ENCODE measurements at places on chromosomes 2 and 18.

GRCh38 chr2:59167514-59167913, 926.4 kb upstream of the FANCL start:
- H3K36me3 ChIP-seq, result no peaks in the 10 kb centered on the region
- no peak for DNase-seq
- no peaks in the 10 kb centered on the region for H3K4me1 ChIP-seq
- no peak overlapping the region for H3K27ac ChIP-seq
- no peaks in the 10 kb centered on the region for H3K27me3 ChIP-seq

DNA sequence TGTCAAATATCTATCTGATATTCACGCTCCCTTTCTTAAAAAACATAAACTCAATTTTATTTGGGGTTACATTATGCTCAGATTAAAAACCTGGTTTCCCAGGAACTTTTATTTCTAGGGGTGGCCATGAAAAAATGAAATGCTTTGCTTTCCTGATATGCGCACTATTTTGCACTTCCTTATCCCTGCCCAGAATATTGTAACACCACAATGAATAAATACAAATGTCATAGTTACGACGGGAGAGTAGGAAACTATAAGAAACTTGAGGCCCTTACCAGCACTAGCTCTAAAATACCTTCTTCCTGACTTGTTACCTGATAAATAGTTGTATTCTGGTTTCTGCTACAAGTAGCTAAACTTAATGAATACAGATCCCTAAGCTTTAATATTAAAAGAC, 475.6 kb upstream of the CWC22 start:
- no peak for DNase-seq
- no peak overlapping the region for H3K4me3 ChIP-seq
- H3K27ac ChIP-seq, result no peak overlapping the region
- no peaks in the 10 kb centered on the region for H3K36me3 ChIP-seq

DNA sequence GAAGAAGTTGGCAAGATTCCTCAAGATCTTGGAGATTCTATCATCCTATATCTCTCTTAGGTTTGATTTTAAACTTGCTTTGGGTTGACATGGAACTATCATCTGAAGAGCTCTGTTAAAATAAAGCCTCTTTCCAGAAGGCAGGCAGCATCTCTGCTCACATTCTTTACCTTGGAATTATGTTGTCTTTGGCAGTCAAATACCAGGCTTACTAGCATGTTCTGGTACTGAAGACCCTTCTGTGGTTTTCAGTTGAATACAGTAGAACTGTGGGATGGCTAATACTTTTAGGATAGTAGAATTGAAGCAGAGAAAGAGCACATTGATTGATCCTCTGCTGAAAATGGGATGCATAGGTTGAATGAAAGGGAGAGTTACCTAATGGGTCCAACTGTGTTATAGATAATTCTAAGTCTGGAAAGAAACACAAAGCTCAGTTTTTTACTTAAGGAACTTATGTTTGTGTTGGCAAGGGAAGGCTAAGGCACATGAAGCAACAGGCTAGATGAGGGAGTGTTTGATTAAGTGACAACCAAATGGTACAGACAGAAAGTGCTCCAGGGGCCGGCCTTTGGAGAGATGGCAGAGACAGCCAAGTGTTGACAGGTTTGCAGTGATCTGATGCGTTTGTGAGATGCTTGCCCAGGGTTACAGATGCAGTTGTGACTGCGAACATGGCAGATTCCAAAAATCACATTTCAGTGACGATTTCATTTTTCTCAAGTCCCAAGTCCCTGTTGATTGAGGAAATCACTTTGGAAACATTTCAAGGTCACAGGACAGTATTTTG, 397.9 kb downstream of the MEIS1 start:
- no peaks in the 10 kb centered on the region for H3K36me3 ChIP-seq
- H3K27ac ChIP-seq, result no peak overlapping the region
- H3K4me3 ChIP-seq, result no peak overlapping the region
- DNase-seq, result no peak
- H3K27me3 ChIP-seq, result no peaks in the 10 kb centered on the region
- peaks cover 10% of the 10 kb centered on the region for H3K4me1 ChIP-seq

DNA sequence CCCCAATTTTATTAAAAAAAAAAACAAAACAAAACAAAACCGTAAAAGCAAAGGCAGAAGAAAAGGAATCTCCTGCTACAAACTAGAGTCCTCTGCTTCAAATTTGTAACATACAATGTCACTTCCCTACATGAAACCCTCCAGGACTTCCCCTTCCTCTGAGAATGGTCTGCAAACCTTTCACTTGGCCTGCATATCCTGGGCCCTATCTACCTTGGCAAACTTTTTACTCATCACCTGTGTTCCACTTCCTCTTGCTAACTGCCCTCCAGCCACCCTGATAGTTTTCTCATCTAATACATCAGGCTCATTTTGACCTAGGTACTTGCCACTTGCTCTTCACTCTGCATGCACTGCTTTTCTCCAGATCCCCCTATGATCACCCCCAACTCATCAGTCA, 255.5 kb downstream of the ETAA1 start:
- H3K36me3 ChIP-seq, result no peaks in the 10 kb centered on the region
- DNase-seq, result no peak
- H3K27ac ChIP-seq, result no peak overlapping the region

DNA sequence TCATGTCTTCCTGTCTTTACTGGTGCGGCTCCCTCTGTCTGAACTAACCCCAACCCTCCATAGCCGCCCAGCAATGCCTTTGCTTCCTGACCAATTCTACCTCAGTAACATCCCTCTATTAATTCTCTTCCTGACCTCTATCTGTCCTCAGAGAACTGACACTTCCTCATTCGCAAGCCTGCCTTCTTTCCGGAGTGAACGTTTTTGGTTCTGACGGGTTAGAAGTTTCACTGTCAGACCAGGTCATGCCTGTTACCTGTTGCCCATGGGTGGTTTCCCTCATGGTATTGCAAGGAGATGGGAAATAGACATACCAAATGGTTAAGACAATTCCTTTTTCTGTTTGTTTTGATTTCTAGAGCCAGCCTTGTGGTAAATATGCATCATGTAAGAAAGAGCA, 453.4 kb upstream of the SLC14A2 start:
- no peaks in the 10 kb centered on the region for H3K27me3 ChIP-seq
- no peak overlapping the region for H3K4me3 ChIP-seq
- no peaks in the 10 kb centered on the region for H3K36me3 ChIP-seq
- H3K4me1 ChIP-seq, result no peaks in the 10 kb centered on the region
- H3K27ac ChIP-seq, result no peak overlapping the region
- DNase-seq, result no peak

DNA sequence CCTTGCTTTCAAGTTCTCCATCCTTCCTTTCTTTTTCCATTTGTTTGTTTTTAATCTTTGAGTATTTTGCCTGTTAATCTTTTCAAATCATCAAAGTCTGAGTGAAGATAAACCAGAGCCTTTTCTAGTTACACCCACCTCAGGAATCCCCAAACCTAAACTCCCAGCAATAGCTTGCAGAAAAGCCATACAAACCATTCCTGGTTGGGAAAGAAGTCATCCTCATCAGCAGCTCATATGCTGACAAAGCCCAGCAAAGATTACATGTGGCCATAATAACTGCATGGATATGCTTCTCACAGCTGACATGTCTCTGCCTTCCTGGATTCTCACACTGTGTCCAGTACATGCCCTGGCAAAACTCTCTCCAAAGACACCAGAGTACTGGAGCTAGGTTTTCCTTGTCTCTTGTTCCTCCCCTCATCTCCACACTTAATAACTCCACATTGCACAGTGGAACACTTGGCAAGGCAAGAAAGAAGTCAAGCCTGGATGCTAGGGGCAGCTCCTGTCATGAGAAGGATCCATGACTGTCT, 126.4 kb upstream of the TLK1 start:
- H3K27ac ChIP-seq, result no peak overlapping the region
- DNase-seq, result no peak
- no peaks in the 10 kb centered on the region for H3K27me3 ChIP-seq
- H3K4me3 ChIP-seq, result no peak overlapping the region
- H3K4me1 ChIP-seq, result no peaks in the 10 kb centered on the region

DNA sequence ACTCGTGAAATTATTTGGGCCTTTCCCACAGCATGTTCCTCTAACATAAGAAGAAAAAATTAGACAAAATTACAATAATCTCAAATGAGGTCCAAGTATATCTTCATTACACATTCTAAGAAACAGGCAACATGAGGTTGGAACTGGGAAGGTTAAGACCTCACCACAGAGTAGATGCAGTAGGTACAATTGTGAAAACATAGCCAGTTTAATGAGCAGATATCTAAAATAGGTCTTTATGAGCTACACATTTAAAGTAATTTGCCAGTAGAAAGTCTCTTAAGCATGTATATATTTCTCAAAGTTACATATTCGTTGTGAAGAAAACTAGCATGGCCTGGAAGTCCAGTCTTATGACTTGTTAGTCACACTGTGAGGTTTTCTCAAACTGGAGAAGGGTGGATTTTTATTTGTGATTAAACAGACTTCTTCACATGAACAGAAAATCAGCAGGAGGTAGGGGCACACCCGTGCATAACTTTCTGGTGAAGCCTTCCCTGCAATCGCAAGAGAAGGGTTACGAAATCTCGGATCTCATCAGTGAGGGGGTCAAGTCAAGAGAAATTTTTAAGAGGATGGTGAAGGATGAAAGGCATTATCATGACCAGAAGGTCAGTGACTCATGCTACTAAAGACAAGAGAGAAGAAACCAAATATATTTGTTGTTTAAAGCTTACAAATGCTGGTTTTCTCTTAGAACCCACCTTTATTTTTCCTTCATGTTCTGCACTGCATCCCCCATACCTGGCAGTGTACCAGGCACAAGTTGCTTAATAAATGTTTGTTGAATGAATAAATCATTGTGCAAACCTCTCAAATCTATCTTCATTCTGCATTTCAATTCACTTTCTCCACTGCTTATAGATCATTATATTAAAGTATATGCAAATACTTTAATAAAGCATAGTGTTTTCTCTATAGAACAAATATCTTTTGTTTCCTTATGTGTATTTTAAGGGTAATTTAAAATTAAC, 5.1 kb upstream of the RAB27B start:
- H3K36me3 ChIP-seq, result no peaks in the 10 kb centered on the region
- H3K27me3 ChIP-seq, result no peaks in the 10 kb centered on the region
- no peak for DNase-seq
- H3K4me3 ChIP-seq, result no peak overlapping the region

- no peaks in the 10 kb centered on the region for H3K27me3 ChIP-seq
- no peak overlapping the region for H3K4me3 ChIP-seq
- no peak for DNase-seq
- peaks cover 7% of the 10 kb centered on the region for H3K4me1 ChIP-seq
Observed at GRCh38 chr2:100292022-100292580, 30.2 kb downstream of the LONRF2 start.

- H3K27me3 ChIP-seq, result no peaks in the 10 kb centered on the region
- H3K27ac ChIP-seq, result no peak overlapping the region
- H3K4me1 ChIP-seq, result peaks cover 6% of the 10 kb centered on the region
- no peaks in the 10 kb centered on the region for H3K36me3 ChIP-seq
- DNase-seq, result no peak
- no peak overlapping the region for H3K4me3 ChIP-seq
Observed at GRCh38 chr2:212915121-212915782, 236.2 kb downstream of the IKZF2 start.

Data from thoracic aorta (tissue), 2 donors.